ENCODE measurements at places on chromosomes 11 and 22. TPM values are rescaled to one million over a fixed set of nuclear protein-coding genes. Genes with fewer than 3 reads are reported as not detected.

GRCh38 chr22:31654408-31654807, 7.6 kb downstream of the PISD start:
- no peaks in the 10 kb centered on the region for H3K4me1 ChIP-seq
- no peak overlapping the region for H3K4me3 ChIP-seq
- H3K27me3 ChIP-seq: no peaks in the 10 kb centered on the region
- DNase-seq: no peak
- no peak overlapping the region for H3K27ac ChIP-seq

- DNase-seq: no peak
- H3K27ac ChIP-seq: no peak overlapping the region
- peaks cover 27% of the 10 kb centered on the region for H3K4me1 ChIP-seq
- no peaks in the 10 kb centered on the region for H3K36me3 ChIP-seq
Observed at GRCh38 chr22:40236131-40236665, 58.5 kb downstream of the TNRC6B start.

- no peaks in the 10 kb centered on the region for H3K27me3 ChIP-seq
- H3K27ac ChIP-seq: peak overlapping the region; percentile 0
- DNase-seq: peak; percentile 86
- H3K4me3 ChIP-seq: no peak overlapping the region
Observed at GRCh38 chr22:28034760-28035401, 115.8 kb upstream of the PITPNB start.

GRCh38 chr11:16321148-16321547, 35.2 kb downstream of the SOX6 start:
- H3K36me3 ChIP-seq: no peaks in the 10 kb centered on the region
- H3K4me1 ChIP-seq: no peaks in the 10 kb centered on the region
- H3K27ac ChIP-seq: no peak overlapping the region
- DNase-seq: no peak
- H3K27me3 ChIP-seq: no peaks in the 10 kb centered on the region

Gene OR51B2
- not detected for polyA plus RNA-seq

Gene PLAAT5
- not detected for polyA plus RNA-seq

Data from endothelial cell of umbilical vein (primary cell).